ENCODE measurements at places on chromosomes 7 and 10.

GRCh38 chr10:50614444-50615137 is 9.2 kb downstream of the SGMS1 start:
- DNase-seq = no peak

DNA sequence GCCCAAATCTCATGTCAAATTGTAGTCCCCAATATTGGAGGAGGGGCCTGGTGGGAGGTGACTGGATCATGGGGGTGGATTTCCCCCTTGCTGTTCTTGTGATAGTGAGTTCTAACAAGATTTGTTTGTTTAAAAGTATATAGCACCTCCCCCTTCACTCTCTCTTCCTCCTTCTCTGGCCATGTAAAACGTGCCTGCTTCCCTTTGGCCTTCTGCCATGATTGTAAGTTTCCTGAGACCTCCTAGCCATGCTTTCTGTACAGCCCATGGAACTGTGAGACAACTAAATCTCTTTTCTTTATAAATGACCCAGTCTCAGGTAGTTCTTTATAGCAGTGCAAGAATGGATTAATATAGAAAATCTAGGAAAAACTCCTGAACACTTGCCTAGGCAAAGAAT is 202.1 kb upstream of the SLC26A5 start:
- no peak for DNase-seq

DNA sequence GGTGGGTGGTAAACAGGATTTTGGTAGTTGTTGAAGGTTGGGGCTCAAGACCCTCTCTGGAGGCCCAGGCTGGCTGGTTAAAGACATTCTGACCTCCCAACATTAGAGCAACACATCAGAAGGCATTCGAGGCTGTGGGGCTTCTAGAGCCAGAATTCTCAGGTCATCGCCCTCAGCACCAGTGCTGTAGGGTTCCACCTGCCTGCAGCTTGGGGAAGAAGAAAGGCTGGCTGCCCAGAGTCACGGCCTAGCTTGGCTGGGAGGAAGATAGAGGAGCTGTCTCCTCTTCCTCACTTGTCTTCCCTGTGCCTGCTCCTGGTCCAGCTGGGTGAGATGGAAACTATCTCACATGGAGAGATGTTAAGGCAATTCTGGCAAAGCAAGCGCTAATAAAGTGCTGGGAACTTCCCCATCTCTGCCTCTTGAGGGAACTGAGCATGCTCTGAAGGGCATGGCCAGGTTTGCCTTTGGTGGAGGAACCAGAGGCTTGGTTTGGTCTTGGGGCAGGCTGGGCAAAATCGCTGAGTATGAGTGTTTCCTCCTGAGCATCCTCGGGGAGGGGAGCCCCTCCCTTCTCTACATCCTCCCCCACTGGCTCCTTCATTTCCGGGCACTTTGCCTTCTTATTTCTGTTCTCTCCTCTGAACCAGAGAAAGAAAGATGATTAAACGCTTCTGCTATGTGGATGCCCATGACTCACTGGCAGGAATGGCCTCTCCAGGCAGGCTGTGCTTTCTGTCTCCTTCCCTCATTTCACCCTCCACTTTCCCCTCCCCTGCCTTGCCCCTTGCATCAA is 509.0 kb upstream of the PODXL start:
- DNase-seq = no peak

- DNase-seq = no peak
Measured at GRCh38 chr10:59303018-59303417, 59.3 kb downstream of the FAM13C start.

GRCh38 chr10:61986382-61986781 is 84.9 kb downstream of the ARID5B start:
- no peak for DNase-seq

- no peak for DNase-seq
Measured at GRCh38 chr10:94010886-94011285, 17.2 kb downstream of the PLCE1 start.

DNA sequence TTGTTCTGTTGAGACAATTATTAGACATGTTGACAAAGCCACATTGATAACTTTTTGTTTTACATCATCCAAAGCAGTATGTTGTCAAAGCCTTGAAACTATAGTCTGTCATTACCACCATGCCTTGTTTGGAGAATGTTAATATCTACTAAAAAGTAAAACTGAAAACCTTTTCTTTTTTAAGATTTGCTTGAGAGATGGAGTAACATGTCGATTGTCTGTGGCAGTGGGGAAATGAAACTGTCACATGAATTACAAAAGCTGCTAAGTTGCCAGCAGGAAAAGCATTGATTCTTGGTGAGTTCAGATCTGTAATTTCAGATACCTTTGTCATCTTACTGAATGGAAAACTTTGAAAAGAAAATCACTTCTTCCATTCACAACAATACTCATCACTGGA is 69.1 kb downstream of the TFPI2 start:
- DNase-seq = no peak

- DNase-seq = no peak
Measured at GRCh38 chr10:30553626-30554439, 75.7 kb downstream of the LYZL2 start.

DNA sequence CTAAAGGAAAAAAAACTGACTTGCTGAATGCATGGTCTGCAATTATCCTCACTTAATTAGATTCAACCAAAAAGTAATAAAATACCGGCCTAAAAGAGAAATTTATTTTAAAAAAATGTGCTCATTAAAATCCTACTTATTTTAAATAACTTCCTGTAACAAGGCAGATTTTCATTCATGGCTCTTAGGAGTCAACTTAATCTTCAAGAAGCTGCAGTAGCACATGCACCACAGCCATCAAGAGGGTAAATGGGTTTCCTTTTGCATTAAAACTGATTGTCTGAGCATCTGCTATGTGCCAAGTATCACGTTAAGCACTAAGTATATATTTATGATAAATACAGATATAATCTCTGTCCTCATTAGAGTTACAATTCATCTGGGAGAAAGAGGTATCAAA is 69.9 kb downstream of the SNX13 start:
- no peak for DNase-seq

GRCh38 chr7:1263391-1263951 is 30.8 kb downstream of the UNCX start:
- DNase-seq = no peak

- DNase-seq = no peak
Measured at GRCh38 chr7:151451626-151452571, 12.0 kb upstream of the CRYGN start.

DNA sequence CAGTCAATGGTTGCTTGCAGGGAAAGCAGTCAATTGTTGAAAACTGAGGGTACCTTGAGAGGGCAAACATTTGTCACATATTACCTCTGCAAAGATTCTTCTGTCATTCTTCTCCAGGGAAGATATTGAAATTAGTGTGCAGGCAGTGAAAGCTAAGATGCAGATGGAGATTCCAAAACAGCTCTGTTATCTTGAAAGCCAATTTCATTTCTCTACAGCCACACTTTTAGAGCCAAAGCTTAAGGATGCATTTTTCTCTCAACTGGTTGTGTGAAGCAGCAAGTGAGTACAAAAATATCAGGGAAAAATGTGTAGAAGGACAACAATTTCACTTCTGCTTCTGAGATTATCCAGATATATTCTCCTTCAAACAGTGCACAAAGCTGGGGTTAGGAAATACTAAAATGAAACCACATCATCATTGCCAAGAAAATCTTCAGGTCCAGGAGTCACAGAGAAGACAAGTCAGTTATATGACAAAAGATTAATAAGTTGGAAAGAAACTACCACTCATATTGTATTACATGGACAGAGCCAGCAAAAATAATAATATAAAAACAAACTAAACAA is 16.3 kb downstream of the SGMS1 start:
- DNase-seq = no peak

GRCh38 chr7:80623503-80624252 is 14.8 kb upstream of the CD36 start:
- no peak for DNase-seq

DNA sequence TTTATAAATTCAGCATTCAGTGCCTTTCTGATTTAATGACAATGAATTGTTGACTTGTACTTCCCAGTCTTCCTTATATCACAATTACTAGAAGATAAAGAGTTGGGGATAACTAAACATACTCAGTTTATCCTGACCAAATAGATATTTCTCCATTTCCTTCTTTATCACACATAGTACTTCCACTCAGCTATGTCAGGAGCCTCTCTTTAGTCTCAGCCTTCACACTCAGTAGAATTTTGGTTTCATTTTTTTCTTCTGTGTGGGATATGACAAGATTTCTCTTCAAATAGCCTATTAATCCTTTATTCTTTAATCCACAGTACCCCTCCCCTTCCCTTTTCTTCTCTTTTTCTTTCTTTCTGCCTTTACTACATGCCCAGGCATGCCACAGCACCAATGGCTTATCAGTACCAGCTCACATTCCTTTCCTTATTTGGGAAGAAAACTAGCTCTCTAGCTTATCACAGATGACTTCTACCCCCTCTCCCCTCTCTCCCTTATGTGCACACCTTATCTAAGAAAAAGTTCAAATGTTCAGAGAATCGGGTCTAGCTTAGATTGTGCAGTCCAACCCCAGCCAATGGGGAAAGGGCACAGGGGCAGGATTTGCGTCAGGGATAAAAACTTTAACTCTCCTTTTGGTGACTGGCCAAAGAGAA is 109.0 kb downstream of the PHF14 start:
- no peak for DNase-seq

- DNase-seq = no peak
Measured at GRCh38 chr7:74061840-74062539, 21.6 kb upstream of the LIMK1 start.

DNA sequence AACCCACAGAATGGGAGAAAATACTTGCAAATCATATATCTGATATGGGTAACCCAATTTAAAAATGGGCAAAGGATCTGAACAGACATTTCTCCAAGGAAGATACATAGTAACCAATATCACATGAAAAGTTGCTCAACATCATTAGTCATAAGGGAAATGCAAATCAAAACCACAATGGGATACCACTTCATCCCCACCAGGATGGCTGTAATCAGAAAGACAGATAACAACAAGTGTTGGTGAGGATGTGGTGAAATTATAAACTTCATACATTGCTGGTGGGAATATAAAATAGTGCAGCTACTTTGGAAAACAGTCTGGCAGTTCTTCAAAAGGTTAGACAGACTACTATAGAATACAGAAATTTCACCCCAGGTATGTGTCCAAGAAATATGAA is 19.3 kb downstream of the AOC1 start:
- DNase-seq = no peak

DNA sequence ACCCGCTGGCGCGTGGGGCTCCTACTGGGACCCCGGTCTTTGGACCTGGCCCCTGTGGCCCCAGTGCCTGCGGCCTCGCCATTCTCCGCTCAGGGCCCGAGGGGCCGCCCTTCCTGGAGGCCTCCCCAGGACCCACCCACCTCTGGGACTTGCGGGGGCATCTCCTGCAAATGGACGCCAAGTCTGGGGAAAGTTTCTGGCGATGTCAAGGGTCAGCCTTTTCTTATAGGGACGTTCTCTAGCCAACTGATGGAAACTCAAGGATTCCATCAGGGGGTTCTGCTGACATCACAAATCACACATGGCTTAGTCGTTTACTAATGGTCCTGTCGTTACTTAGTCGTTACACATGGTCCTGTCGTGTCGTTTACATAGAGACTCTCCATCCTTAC is 57.7 kb upstream of the RHOBTB1 start:
- no peak for DNase-seq

DNA sequence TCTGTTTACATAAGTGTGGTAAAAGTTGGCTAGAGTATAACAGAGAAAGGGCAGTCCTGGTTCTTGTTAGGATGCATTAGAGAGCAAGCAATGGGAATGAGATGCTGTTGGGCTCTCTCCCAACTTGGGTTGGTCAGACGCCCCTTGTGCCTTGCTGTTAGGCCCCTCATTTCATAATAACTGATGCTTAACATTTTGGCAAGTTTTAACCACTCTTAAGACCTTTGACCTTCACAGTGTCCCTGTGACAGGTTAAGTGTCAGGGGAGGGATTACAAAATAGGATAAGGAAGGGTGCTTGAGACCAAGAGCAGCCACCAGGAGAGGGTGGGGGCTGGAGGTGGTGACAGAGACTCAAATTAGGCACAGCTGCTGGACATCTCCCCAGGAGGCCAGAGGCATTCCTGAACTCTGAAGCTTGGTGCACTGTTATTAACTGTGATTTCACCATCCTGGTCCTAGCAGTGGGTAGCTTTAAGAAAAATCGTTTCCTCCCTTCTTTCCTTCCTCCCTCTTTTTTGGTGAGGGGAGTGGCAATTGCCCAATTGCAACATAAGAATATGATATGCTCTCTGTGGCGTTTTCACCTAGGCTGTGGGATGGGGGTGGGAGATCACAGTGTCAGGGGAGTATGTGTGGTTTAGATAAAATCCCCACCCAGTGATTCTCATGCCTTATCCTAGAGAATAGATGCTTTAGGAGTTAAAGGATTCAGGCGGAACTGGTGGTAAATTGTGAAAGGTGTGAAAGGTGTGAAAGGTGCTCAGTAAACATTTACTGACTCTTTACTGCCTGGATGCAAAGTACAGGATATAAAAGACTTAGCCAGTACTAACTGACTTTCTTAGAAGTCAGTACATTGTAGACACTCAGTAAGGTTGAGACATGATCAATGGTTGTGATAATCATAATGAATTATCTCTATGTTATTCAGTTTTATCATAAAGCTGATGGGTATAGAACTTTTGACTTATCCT is 270.5 kb downstream of the BICC1 start:
- DNase-seq = no peak

DNA sequence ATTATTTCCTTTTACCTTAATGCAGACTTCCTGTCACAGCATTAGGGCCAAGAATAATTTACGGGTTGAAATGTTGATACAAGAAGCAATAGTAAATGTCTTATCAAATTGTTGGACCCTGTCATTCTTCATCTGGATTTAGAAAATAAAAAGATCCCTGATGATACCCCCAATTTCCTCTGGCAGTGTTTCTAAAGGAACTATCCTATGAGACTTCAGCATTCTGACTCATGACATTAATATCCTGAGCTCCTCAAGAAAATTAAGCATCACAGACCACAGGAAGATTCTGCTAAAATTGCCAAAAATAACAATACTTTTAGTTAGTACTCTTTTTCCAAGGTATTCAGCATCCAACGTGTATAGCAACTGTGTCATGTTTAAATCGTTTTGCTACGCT is 490.5 kb upstream of the ANKRD30A start:
- no peak for DNase-seq

- DNase-seq = no peak
Measured at GRCh38 chr7:77420986-77421672, 5.0 kb upstream of the GSAP start.

- DNase-seq = no peak
Measured at GRCh38 chr10:69558559-69558958, 14.7 kb downstream of the NEUROG3 start.

DNA sequence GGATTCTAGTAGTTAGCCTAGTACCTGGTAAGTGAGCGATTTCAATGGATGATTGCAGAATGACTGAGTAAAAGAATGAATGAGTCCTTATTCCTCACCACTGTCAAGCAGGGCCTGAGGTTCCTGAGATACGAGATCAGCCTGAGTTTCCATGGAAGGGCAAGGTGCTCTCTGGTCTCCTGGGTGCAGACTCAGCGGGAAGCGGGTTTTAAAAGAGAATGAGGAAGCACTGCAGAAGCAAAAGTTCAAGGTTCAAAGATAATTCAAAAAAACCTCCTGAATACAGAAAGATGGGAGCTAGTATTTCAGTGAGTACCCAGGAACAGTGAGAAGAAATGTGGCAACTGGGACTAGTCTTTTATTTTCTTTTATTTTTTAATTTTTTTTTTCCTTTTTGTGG is 4.3 kb downstream of the ZNF3 start:
- no peak for DNase-seq

All from cortex of kidney (tissue), 1 donor.